Psoas muscle (tissue), 8 donors: ENCODE measurements at places on chromosomes 16 and 17.

GRCh38 chr17:44578947-44579346, 21.7 kb downstream of the FZD2 start:
- H3K27ac ChIP-seq: no peak overlapping the region
- H3K36me3 ChIP-seq: no peaks in the 10 kb centered on the region
- H3K4me3 ChIP-seq: no peak overlapping the region

- H3K4me1 ChIP-seq: no peaks in the 10 kb centered on the region
- H3K4me3 ChIP-seq: no peak overlapping the region
- no peak overlapping the region for H3K27ac ChIP-seq
- DNase-seq: no peak
- no peaks in the 10 kb centered on the region for H3K36me3 ChIP-seq
- H3K27me3 ChIP-seq: no peaks in the 10 kb centered on the region
Observed at GRCh38 chr17:2990396-2990795, 73.0 kb downstream of the OR1D5 start.

DNA sequence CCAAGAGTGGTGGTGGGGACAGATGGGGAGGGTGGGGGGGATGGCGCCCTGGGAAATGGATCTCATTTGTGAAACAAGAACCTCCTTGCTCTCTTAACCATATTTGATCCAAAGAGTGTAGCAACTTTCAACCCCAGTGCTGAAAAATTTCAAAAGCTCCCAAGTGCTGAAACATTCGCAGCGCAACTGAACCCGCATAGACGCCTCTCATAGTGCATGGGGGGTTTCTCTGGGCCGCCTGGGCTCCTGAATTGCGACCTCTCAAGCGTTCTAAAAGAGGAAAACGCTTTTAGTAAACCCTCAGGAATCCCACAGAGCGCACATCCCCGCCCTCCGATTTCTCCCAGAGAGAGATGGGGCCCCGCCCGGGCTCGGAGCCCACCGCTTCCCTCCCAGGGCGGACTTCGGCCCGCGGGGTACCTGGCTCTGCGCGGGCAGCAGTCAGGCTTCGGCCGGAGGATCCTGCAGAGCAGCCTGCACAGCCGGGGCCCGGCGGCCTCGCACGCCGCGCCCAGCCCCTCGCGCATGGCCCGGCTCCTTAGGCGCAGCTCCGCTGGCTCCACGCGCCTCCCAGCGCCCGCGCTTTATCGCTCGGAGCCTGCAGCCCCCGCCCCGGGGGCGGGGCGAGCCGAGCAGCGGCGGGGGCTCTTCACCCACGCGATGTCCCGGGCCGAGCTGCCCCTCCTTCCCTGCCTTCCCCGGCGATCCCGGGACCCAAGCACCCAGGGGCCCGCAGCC, 7.0 kb downstream of the NOS2 start:
- peak overlapping the region; percentile 60 for H3K4me3 ChIP-seq
- DNase-seq: no peak
- no peaks in the 10 kb centered on the region for H3K27me3 ChIP-seq
- no peak overlapping the region for H3K27ac ChIP-seq

DNA sequence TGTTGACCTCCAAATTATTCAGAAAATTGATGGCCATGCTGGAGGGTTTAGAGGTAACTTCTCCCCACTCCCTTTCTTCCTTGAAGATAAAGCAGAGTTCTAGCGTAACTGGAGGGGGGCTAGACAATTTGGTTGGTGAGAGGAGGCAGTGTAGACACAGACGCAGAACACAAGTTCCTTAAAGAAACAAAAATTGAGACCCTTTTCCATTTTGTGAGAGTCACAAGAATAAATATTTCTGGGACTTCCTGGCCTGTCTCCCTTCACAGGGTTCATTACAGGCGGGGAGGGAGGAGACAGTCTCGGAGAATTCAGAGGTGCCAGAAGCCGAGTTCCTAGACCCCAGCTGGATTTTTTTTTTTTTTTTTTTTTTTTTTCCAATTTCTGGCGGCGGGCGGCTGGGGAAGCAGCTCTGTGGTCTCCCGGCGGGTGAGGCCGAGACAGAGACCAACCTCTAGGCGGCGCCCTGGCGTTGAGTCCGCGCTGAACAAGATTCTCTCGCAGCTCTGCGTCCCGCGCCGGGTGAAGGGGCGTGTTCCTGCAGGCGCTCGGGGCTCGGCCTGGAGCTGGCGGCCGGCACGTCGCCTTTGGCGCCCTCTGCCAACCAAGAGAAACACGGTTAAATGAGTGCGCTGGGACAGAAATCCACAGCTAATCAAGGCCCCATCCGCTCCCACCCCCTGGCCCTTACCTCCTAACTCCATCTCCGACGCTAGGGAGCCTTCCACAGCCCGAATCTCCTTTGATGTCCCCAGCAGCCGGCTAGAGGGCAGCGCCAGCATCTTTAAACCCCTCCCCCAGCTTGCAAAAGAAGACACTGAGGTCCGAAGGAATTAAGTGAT, 10.2 kb upstream of the HOXB9 start:
- DNase-seq: peak; percentile 80
- peaks cover 100% of the 10 kb centered on the region for H3K27me3 ChIP-seq
- no peaks in the 10 kb centered on the region for H3K4me1 ChIP-seq
- no peak overlapping the region for H3K4me3 ChIP-seq
- H3K36me3 ChIP-seq: no peaks in the 10 kb centered on the region

GRCh38 chr17:69712801-69713311, 298.4 kb downstream of the MAP2K6 start:
- no peak overlapping the region for H3K27ac ChIP-seq
- no peaks in the 10 kb centered on the region for H3K27me3 ChIP-seq
- H3K36me3 ChIP-seq: no peaks in the 10 kb centered on the region

GRCh38 chr17:10777131-10777807, 26.6 kb downstream of the TMEM238L start:
- H3K27me3 ChIP-seq: no peaks in the 10 kb centered on the region
- H3K4me1 ChIP-seq: no peaks in the 10 kb centered on the region
- H3K36me3 ChIP-seq: no peaks in the 10 kb centered on the region
- H3K27ac ChIP-seq: no peak overlapping the region
- no peak overlapping the region for H3K4me3 ChIP-seq
- DNase-seq: no peak

- H3K4me1 ChIP-seq: no peaks in the 10 kb centered on the region
- no peaks in the 10 kb centered on the region for H3K36me3 ChIP-seq
- no peak for DNase-seq
- H3K27me3 ChIP-seq: no peaks in the 10 kb centered on the region
- H3K27ac ChIP-seq: no peak overlapping the region
Observed at GRCh38 chr17:79997011-79997660, 38.5 kb downstream of the TBC1D16 start.

DNA sequence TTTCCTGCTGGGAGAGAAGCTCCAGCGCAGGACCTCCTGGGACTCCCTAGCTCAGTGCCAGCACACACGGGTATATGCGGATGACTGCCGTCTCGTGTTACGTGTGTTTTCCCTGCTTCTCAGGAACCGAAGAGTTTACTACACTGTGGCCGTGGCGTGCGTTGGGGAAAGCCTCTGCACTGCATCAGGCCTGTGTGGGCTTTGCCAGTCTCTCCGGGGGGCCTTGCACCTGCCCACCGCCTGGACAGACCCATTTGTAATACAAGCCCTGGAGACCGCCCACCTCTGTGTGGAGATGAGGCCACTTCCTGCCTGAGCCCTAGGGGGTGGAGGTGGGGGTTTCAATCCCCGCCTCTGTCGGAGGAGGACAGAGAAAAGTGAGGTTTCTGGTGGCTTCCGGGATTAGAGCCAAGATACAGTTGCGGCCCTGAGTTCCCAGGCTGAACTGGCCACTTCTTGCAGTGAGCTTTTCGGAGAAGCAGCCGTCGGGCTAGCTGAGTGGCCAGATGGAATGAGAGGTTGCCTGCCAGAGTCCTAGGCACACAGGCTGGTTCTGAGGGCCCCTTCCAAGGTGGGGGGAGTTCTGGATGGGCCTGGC, 43.4 kb upstream of the GSE1 start:
- peak overlapping the region; percentile 64 for H3K27ac ChIP-seq
- peaks cover 57% of the 10 kb centered on the region for H3K4me1 ChIP-seq
- H3K36me3 ChIP-seq: no peaks in the 10 kb centered on the region

GRCh38 chr16:65218348-65218747, 96.5 kb upstream of the CDH11 start:
- H3K27me3 ChIP-seq: no peaks in the 10 kb centered on the region
- no peak overlapping the region for H3K4me3 ChIP-seq
- H3K4me1 ChIP-seq: no peaks in the 10 kb centered on the region
- DNase-seq: no peak

DNA sequence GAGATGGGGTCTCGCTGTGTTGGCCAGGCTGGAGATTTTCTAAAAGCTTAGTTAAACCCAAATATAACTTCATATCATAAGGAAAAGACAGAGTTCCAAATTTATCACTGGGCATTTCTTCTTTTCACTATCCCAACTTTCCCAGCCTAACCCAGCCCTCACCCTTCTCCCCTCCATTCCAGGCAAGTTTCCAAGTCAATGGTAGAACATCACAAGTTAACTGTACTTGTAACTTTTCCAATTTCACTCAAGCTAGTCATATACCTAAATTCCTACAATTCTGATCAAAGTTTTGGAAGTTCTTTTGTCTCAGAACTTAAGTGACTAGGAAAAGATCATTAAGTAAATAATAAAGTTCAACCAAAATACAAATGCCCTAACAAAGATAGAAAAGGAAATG, 61.2 kb downstream of the USP32 start:
- no peaks in the 10 kb centered on the region for H3K27me3 ChIP-seq
- H3K4me3 ChIP-seq: no peak overlapping the region
- H3K4me1 ChIP-seq: peaks cover 10% of the 10 kb centered on the region
- no peak overlapping the region for H3K27ac ChIP-seq
- DNase-seq: no peak

- H3K27me3 ChIP-seq: no peaks in the 10 kb centered on the region
- H3K27ac ChIP-seq: no peak overlapping the region
- H3K4me3 ChIP-seq: peak overlapping the region; percentile 11
- peak; percentile 45 for DNase-seq
- H3K36me3 ChIP-seq: no peaks in the 10 kb centered on the region
Observed at GRCh38 chr16:30185683-30186421, 2.5 kb downstream of the CORO1A start.

GRCh38 chr16:80938004-80938878, 68.4 kb downstream of the CMC2 start:
- H3K4me3 ChIP-seq: no peak overlapping the region
- H3K36me3 ChIP-seq: no peaks in the 10 kb centered on the region
- no peaks in the 10 kb centered on the region for H3K4me1 ChIP-seq
- H3K27ac ChIP-seq: no peak overlapping the region
- peak; percentile 63 for DNase-seq

DNA sequence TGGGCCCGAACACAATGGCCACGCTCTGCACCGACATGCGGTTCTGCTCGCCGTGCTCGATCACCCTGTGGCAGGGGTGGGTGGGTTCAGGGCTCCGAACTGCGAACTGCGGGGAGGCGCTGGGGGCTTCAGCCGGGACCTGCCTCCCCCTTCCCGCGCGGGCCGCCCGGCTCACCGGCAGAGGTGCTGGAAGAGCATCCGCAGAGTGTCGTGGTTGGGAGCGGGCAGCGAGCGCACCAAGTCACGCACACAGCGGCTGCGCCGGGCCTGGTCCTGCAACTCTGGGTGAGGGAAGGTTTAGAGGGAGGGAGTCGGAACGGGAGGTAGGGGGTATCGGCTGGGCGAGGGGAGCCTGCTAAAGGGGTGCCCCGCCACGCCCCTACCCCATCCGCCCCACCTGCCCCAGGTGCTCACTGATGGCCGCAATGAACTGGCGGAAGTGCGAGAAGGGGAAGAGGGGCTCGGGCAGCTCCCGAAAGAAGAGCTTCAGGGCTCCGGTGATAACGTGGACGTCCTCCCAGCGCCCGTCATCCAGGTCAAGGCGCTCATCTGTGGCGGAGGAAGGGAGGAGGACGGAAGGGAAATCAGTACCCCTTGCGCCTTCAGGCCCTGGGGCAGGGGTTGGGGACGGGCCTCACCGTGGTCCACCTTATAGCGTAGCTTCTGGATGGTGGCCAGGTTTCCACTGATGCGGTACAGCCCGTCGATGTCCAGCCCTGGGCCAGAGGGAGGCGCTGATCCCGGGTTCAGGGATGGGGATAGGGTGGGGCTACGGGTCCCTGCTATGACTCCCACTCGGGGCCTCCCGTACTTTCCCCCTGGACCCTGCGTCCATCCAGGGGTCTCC, 36.9 kb downstream of the ARHGAP27 start:
- no peaks in the 10 kb centered on the region for H3K4me1 ChIP-seq
- no peak overlapping the region for H3K27ac ChIP-seq
- H3K36me3 ChIP-seq: no peaks in the 10 kb centered on the region
- peak; percentile 53 for DNase-seq
- no peaks in the 10 kb centered on the region for H3K27me3 ChIP-seq

GRCh38 chr16:66751053-66751302, 431 bp downstream of the DYNC1LI2 start:
- H3K4me1 ChIP-seq: peaks cover 25% of the 10 kb centered on the region
- H3K36me3 ChIP-seq: peaks cover 38% of the 10 kb centered on the region
- peak overlapping the region; percentile 96 for H3K4me3 ChIP-seq
- peak overlapping the region; percentile 88 for H3K27ac ChIP-seq
- no peak for DNase-seq
- H3K27me3 ChIP-seq: no peaks in the 10 kb centered on the region

GRCh38 chr16:86679490-86679889, 101.1 kb downstream of the FOXL1 start:
- H3K27me3 ChIP-seq: peaks cover 5% of the 10 kb centered on the region
- H3K4me3 ChIP-seq: no peak overlapping the region
- H3K27ac ChIP-seq: no peak overlapping the region
- no peak for DNase-seq
- H3K4me1 ChIP-seq: no peaks in the 10 kb centered on the region
